Fibroblast of skin of back (primary cell): ENCODE measurements at places on chromosomes 6 and 20.

DNA sequence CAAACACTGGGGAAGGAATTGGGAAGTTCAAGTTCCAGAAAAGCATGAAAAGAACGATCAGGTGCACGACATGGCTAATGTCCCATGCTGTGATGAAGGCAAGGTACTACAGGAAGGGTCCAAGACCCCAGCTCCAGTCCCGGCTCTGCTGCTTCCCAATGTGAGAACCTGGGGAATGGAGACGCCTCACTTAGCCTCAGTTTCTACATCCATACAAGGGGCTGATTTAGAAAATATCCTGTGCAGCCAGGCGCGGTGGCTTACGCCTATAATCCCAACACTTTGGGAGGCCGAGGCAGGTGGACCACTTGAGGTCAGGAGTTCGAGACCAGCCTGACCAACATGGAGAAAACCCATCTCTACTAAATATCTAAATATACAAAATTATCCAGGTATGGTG lies 80.7 kb upstream of the NFATC2 start:
- no peak for DNase-seq

DNA sequence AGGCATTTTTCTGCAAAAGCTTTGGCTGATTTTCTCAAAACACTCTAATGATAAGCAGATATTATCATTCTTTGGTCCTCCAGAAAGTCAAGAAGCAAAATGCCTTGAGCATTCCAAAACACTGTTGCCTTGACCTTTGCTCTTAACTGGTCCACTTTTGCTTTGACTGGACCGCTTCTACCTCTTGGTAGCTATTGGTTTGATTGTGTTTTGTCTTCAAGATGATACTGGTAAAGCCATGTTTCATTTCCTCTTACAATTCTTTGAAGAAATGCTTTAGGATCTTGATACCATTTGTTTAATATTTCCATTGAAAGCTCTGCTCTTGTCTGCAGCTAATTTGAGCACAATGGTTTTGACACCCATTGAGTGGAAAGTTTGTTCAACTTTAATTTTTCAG lies 35.6 kb upstream of the SDHAF4 start:
- DNase-seq, result no peak

GRCh38 chr6:109008537-109009235 lies 86.0 kb downstream of the SESN1 start:
- DNase-seq, result peak; percentile 13

DNA sequence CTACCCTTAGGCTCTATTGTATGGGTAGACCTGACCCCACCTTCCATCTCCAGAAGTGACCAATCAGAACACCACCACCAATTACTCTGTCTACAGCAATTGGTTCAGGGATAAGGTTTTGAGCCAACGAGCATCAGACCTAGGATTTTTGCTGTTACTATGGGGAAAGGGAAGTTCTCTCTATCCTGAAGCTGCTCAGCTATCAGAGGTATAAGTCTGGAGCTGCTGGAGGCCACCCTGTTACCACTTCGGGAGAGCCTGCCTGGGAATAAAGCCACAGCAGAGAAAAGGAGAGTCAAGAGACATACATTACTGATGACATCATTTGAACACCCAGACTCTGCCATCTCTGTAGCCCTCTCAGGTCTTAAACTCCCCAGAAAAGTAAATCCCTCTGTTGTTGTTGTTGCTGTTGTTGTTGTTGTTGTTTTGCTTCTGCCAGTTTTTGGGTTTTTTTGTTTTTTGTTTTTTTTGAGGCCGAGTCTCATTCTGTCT lies 94.5 kb downstream of the PREX1 start:
- DNase-seq, result peak; percentile 62

- no peak for DNase-seq
Observed at GRCh38 chr20:60960500-60960899, 291.6 kb upstream of the CDH4 start.

DNA sequence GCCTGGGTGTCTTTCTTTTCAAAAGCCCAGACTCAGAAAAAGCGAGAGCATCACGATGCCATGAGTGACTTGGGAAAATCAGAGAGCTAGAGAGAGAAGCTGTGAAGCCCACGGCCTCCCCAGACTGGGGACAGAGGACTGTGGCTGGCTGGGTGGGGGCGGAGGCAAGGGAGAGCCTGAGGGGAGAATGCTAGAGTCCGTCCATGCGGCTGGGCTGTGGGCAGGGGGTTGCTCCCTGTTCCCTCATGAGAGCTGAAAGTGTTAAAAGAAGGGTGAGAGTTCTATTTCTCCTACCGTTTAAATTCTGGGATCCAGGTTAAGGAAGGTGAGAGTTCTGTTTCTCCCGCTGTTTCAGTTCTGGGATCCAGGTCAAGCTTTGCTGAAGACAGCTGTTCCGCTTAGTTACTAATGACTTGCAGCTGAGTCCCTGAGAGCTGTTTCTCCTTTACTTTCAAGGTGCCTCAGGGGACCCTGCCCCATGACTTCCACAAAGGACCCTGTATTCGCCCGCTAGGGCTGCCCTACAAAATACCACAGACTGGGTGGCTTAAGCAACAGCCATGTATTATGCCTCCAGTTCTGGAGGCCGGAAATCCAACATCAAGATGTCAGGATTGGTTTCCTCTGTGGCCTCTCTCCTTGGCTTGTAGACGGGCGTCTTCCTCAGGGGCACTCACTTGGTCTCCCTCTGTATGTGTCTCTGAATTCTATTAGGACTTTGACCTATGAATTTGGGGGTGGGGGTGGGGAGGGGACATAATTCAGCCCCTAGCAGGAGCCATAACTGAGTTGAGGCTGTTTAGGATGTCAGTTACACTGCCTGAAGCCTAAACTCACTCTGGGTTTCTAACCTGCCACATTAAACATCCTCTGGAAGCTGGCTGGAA lies 127.0 kb downstream of the PXDC1 start:
- no peak for DNase-seq

GRCh38 chr6:150084426-150084825 lies 15.5 kb upstream of the ULBP3 start:
- no peak for DNase-seq

- peak; percentile 57 for DNase-seq
Observed at GRCh38 chr6:157461000-157461915, 80.3 kb downstream of the ZDHHC14 start.

DNA sequence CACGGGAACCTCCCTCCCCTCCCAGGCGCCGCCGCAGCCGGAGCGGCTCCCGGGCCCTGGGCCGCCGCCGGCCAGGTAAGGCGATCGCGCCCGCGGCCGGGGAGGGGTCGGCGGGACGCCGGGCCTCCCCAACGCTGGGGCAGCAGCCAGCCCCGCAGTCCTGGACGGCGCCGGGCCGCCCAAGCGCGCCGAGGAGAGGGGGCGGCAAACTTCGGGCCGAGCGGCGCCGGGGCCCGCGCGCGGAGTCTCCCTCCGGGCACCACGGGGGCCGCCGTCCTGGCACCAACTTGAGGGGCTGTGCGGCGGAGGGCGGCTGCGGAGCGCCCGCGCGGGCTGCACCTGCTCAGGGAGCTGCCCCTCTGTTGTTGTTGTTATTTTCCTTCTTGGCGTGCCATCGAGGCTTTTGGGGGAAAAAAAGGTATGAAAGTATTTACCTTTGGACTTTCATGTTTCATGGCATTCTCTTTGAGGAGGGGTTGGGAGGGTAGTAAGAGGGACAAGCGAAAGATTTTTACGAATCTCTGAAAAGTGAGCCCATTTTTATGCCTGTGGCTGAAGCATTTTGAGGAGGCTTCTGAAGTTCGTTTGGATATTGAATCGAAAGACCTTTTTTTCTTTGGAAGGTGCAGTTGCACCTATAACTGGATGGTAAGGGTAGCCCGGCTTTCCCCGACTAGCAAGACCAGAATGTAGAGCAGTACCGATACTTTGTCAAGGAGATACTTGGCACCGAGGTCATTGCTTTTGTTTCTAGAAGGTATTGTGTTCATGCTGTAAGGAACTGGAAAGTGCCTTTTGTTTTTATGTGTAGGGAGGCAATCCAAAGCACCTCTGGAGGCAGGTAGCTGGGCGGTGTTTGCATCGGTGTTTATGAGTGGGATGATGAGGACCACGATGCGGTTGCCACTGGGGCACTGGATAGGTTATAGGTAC lies at the start of gene RNF182:
TSS of gene RNF182 (plus strand) at position 4 of the 933 bp plus-strand sequence. CDS start 52,168 bp downstream, outside the sequence.
- DNase-seq, result no peak

DNA sequence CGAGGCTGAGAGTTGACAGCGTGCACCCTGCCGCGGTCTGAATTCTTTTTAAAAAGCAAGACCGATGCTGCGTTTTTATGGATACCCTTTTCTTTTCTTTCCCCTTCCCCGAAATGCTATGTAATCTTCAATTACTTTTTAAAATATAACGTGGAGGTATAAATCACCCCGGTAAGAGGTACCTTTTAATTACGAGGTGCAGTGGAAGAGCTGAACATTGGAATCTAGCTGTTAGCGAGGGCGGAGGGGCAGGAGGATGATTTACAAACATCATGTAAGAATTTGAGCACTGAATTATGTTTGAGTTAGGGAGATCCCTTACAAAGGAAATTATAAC lies 1.2 kb downstream of the EYA2 start:
- no peak for DNase-seq

GRCh38 chr6:132659082-132659481 lies at the start of gene TAAR1:
Gene TAAR1 (minus strand): TSS chr6:132659182. CDS start chr6:132646003, 13,179 bp downstream.
- DNase-seq, result no peak

DNA sequence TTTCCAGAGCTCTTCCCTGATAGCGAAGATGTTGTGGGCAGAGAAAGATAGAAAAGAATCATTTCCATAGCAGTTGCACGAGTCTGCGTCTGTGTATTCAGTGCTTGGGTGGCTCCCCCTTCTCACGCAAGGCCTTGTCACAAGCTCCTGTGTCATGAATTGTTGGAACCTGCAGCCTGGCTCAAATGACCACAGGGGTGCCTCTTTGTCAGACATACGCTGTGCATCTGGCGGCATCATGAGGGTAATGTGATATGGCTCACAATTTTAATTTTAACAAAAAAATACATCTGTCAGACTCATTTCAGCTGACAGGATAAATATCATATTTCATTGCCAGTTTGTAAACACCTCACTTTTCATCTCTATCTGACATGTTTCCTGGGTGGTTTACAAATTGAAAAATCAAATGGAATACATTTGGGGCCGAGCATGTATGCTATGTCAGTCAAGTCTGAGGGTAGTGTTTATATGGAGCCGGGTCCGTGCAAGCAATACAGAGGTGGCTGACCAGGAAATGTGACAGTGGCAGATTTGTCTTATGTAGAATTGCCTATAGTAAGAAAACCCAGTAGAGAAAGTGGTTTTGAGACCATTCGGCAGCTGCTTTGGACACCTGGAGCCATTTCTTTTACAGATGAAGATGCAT lies 90.9 kb downstream of the CAP2 start:
- peak; percentile 47 for DNase-seq

- peak; percentile 24 for DNase-seq
Observed at GRCh38 chr6:41502917-41503671, 43.1 kb upstream of the FOXP4 start.

GRCh38 chr6:144462058-144462457 lies 176.9 kb downstream of the UTRN start:
- no peak for DNase-seq

GRCh38 chr20:44584162-44584561 lies 1.8 kb downstream of the PKIG start:
- DNase-seq, result no peak

DNA sequence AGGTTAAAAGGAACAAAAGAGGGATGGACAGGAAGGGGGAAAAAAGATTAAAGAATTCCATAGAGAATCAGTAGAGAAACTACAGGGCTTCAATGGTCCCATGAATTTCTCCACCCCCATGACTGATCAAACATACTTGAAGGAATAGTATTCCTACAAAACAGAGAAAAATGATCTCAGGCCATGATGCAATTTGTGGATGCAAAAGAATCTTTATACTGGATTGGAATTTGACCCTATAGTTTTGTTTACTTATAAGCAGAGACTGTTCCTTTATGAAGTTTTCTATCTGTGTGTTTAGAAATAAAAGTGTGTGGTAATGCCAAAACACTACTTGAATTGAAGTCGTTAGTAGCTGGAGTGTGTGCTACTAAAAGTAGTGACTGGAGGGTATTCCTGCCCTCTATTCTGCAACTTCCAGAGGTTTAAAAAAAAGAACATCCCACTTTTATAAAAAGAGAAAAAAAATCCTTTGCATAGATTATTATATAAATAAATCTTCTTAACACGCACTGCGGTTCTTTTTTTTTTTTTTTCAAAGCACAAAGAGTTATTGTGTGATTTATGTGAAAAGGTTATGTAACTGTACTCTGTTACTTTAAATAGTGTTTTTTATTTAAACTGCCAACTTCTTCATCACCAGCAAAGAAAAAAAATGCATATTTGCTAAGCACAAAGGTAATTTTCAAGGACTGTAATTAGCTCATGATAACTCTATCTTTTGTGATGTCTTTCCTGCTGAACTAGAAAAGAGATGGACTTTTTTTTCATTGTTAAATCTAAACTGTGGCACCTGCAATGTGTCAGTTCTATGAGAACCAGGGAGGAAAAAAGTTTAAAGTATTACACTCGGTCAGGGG lies 214.5 kb upstream of the CITED2 start:
- DNase-seq, result peak; percentile 85

DNA sequence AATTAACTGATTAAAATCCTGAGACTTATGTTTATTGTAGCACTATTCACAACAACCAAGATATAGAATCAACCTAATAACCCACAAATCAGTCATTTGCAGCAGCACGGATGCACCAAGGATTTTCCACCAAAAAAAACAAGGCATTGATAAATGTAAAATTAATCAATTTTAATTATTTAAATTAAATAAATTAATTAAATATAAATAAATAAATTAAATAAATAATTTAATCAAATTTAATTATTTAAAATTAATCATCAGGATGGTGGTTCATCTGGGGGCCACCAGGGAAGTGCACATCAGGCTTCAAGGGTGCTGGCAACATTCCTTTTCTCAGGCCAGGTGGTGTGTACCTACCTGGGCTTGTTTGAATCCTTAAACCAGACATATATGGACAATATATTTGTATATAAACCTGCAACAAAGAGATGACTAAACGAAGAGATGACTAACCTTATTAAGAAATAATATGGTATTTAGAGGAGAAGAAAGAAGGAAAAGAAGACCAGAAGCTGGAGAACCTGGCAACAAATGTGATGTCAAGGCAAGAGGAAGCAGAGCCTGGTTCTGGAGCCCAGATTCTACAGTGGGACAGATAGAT lies 89.2 kb downstream of the CD164 start:
- DNase-seq, result no peak

GRCh38 chr6:163324688-163325389 lies 89.7 kb upstream of the QKI start:
- DNase-seq, result peak; percentile 80

DNA sequence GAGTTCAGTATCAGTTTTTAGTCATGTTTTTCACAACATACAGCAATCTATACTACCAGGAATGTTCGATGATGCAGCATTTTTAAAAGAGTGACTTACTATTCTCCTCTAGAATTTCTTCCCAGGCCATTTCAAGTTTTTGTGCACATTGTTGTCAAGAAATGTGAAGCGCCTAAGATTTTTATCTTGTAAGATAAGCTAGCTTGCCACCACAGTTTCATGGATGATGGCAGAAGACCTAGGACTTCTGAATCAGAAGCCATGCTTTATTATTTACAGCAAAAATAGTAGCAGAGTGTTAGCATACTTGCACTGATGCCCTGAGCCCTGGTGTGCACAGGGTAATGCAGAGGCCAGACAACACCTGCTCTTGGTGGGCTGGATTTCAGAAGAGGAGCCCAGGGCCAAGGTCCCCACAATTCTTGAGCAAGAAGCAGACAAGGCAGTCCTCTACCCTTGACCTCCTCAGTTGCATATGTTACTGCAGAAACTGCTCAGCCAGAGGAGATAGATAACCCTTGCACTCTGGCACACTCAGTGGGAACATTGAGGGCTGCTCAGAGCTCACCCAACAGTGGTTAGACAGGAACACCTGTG lies 99.2 kb downstream of the QKI start:
- DNase-seq, result peak; percentile 12
